Myocyte (in vitro differentiated cells): ENCODE measurements at places on chromosomes 11 and 22. TPM values are rescaled to one million over a fixed set of nuclear protein-coding genes. Genes with fewer than 3 reads are reported as not detected.

DNA sequence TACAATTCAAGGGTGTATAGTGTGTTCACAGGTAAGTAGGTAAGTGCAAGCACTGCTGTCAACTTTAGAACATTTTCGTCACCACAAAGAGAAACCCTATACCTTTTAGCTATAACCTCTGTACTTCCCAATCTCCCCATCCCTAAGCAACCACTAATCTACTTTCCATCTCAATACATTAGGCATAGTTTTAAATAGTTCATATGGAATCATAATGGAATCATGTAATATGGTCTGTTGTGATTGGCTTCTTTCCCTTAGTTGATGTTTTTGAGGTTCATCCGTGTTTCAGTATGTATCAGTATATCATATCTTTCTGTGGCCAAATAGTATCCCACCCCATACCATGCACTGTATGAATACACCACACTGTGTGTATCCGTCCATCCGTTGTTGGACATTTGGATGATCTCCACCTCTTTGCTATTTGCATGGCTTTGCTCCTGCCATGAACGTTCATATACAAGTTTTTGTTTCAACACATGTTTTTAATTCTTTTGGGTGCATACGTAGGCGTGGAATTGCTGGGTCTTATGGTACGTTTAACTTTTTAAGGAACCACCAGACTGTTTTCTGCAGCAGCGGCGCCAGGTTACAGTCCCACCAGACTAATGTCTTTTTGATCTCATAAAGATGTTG is 27.7 kb upstream of the OPCML start:
- no peak for DNase-seq

DNA sequence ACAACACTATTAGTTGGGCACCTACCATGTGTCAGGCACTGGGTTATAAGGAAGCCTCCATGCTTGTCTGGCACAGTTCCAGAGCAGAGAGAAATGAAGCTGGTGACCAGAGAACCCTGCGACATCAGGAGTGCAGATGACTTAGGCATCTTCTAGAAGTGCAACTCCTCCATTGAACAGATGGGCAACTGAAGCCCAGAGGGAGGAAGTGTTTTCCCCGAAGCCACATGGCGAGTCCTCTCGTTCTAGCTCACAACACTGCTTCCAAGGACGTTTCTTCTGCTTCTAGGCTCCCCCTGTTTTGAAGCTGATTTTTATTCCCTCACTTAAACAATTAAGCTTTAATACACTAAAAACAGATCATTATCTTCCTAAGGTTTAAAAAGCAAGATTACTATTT is 109.8 kb upstream of the SYT13 start:
- no peak for DNase-seq

DNA sequence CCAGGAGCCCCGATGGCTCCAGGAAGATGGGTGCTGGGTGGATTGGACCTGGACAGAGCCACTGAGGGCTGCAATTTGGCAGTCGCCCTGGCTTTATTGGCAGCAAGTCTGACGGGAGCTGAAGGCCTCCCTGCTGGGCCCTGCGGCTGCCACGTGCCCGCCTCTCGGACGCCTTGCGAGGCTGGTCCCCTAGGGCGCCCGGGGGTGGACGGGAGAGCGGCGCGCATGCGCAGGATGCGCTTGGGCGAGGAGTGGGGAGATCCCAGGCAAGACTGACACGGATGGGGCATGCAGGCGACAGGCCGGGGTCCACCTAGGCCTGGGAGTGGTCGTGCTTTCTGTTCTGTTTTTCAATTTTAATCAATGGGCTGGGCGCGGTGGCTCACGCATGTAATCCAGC is 150.0 kb downstream of the ADAMTS15 start:
- DNase-seq = no peak

CNGA4 gene
- total RNA-seq = 0.10 TPM in 1 of 2 replicates, not detected in the other
